Activated CD4-positive, alpha-beta memory T cell treated with anti-CD3 and anti-CD28 coated beads for 36 hours (primary cell): ENCODE measurements at places on chromosomes 1 and 21. TPM values are rescaled to one million over a fixed set of nuclear protein-coding genes. Genes with fewer than 3 reads are reported as not detected.

- no peak for DNase-seq
Observed at GRCh38 chr1:226108935-226109828, 46.7 kb downstream of the H3-3A start.

LENEP gene
- 0.56 TPM for total RNA-seq

RORC gene
- total RNA-seq = 10.9 TPM

PRMT2 gene
- total RNA-seq = 90.7 TPM

MMEL1 gene
- total RNA-seq = 1.2 TPM

LEFTY1 gene
- total RNA-seq = 0.19 TPM

GRCh38 chr1:177448036-177448615 is 277.4 kb downstream of the BRINP2 start:
- no peak for DNase-seq

OR2T35 gene
- not detected for total RNA-seq

TFF3 gene
- not detected for total RNA-seq

- DNase-seq = no peak
Observed at GRCh38 chr1:182816863-182817262, 22.3 kb upstream of the DHX9 start.

OR2T11 gene
- not detected for total RNA-seq

DEGS1 gene
- 28.4 TPM for total RNA-seq

- no peak for DNase-seq
Observed at GRCh38 chr1:11869650-11870207, 11.0 kb upstream of the NPPB start.

- no peak for DNase-seq
Observed at GRCh38 chr1:59482986-59483385, 186.1 kb downstream of the FGGY start.

RNF186 gene
- total RNA-seq = not detected
